NCI-H187 (cell line): ENCODE measurements at places on chromosomes 12 and 14.

- DNase-seq = no peak
Measured at GRCh38 chr12:52042706-52043385, 8.4 kb upstream of the NR4A1 start.

- DNase-seq = no peak
Measured at GRCh38 chr12:41794336-41794735, 350.3 kb downstream of the GXYLT1 start.

DNA sequence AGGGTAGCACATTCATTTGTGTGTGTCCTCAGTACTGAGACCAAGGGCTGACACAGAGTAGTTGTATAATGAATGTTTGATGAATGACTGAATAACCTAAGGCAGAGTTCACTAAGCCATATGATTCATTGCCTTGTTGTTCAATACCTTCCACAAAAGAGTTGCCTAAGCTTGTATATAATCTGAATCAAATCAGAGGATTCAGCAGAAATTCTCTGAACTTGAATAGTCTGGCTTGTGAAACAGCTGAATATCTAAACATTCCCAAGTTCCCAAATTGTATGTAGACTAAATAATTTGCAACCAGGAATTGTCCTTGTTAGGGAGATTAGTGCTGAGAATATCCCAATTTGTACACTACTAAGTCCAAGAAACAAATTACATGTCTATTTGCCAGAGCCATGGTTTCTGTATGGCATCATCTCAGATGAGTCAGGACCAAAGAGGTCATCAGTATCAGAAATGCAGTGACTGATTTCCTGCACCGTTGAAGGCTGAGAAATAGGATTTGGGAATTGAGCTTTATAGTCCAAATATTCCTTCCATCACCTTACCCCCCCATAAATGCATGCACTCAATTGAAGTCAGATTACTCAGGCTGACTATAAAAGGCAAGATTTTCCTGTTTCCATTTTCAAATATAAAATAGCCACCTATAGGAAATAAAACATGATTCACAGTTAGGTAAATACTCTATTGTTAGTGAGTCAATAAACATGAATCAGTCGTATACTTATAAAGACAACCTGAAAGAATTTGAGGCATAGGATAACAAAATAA lies 168.7 kb downstream of the PHLDA1 start:
- DNase-seq = no peak

DNA sequence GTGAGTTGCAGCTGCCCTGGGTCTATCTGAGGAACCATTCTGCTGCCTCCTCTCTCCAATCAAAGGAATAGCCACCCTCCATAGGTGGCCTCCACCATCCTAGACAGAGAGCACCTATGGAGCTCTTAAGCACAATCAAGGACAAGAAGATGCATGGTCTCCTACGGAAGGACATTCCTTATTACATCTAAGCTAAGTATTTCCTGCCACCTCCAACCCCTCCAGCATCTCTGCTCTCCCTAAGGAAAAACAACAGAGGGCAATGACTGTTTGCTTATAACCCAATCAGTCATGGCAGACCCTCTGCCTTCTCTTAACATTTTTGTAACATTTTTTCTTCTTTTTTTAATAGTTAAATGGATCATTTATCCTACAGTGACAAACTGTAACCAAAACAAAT lies 14.8 kb upstream of the OR6J1 start:
- DNase-seq = no peak

DNA sequence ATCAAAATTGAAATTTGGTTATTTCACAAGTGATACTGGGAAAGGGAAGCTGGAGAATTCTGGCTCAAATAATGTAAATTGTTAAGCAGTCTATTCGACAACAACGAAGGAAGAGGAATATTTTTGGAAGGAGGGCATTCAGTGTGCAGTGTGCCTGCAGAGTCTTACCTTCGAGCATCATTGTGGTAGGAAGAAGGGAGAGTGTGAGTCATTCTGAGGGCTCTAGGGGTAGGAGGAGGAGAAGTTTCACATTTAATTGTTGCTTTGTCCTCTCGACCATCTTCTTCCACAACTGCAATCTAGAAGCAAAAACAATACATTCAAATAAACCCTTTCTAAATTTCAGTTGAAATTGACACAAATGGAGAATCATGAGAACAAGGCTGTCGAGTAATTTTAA lies 263.0 kb downstream of the ACSS3 start:
- no peak for DNase-seq

DNA sequence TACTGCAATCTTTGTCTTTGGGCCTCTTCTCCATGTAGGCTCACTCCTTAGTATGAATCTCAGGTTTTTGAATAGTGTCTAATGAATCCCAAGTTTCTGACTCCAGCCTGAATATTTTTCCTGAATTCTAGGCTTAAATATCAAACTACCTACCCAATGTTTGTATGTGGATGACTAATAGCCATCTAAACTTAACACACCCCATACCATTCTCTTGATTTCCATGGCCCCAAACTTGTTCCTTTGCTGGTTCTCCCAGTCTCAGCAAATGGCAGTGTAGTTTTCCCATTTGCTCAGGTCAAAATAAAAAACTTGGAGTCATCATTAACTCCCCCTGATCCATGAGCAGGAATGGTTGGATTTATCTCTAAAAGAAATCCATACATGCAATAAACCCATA lies 18.8 kb upstream of the SDR39U1 start:
- no peak for DNase-seq

- DNase-seq = no peak
Measured at GRCh38 chr12:107080299-107080698, 13.1 kb downstream of the CRY1 start.

GRCh38 chr12:4274396-4275015 lies 944 bp downstream of the CCND2 start:
- no peak for DNase-seq

DNA sequence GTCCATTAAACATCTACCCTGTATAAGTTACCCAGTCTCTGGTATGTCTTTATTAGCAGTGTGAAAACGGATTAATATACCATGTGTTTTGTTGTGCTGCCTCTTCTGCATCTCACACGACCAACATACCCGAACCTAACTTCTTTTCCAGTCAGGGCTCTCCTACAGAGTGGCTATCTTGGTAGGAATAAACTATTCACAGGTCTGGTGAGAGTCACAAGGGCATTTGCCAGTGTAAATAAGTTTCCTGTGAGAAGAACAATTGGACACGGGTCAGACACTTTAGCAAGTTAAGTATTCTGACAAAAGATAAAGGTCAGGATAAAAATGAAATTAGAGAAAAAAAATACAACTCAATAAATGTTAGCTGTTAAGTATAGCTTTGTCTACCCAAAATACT lies 60.9 kb downstream of the MYF5 start:
- no peak for DNase-seq

GRCh38 chr12:124512667-124513296 lies 54.6 kb downstream of the NCOR2 start:
- DNase-seq = no peak
